T-helper 1 cell (primary cell): ENCODE measurements at places on chromosomes 7 and 10.
A peak's percentile ranks its signal among the peaks of the same experiment; 100 is the strongest.

DNA sequence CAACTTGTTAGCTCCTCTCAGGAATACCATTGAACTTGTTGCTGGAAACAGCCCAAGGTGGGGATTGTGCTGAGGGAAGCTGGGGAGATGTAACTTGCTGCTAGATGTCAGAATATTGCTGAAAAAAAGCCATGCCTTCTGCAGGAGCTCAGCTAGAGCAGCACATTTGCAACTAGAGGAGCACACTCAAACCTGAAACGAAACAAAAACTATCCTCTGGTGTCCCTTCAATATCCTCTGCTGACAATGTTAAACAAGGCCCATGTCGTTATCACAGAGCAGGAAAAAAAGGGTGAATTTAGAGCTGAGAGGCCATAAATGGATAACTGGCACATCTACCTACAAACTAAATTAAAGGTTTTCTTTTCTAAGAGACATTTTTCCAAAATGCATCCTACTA, 53.7 kb upstream of the MACC1 start:
- DNase-seq: no peak

DNA sequence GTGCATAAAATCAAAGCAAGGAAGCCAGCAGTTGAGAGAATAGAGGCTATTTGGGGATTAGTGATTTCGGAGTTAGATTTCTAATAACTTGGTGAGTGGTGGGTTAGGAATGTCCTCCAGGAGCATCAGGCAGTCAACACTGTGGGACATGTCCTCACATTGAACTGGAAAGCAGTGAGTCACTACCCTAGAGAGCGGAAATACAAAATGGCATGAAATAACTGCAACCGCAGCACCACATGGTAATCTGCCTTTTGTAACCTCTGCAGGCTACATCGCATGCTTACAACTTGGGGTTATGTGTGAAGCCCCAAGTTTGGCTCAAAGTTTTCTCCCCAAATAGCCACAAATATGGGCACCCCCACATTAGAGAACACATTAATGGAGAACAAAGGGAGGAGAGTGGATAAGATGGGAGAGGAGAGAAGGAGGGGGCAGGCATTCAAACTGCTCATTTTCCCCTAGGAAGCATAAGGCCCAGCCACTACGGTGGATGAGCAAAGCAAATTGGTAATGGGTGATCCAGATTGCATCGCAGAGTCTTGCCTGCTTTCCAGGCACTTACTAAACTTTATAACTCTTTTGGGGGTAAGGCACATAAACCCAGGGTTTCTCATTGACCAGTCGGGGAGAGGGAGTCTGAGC, 22.0 kb upstream of the SLF2 start:
- DNase-seq: no peak

DNA sequence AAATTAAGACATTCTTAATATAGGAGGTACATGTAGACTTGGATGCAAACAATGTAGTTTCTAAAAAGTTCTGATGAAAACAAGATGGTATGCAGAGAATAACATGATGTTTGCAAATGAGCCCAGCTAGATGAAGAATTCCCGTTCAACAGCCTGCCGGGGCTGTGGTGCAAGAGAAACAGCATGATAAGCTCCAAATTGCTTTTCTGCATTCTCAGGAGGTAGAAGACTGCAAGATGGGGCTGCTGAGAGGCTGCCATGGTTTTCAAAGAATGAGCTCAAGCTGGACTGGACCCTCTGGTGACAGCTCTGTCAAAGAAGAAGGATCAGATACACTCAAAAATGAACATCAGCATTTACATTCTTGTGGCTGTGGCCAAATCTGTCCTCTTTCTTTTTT, 73.4 kb upstream of the PALS2 start:
- no peak for DNase-seq

GRCh38 chr7:137846549-137846826, 286 bp downstream of the DGKI start:
- no peak for DNase-seq

GRCh38 chr10:122419876-122420623, 34.4 kb upstream of the ARMS2 start:
- no peak for DNase-seq

DNA sequence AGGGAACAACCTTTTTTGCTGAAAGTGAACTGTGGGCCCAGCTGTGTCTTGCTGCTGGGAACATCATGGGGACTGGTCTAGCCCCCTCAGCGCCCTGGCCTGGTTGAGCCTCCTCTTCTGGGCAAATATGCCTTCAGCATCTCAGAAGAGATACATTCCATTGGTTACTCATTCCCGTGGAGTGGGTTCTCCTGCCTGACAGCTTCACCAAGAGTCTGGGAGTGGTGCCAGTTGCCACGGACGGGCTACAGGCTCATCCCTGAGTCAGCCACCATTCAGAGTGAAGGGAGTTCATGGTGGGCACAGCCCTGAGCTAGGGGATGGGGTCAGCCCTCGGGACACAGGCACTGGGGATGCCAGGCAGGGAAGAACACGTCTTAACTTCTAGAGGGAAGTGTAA, 81.9 kb downstream of the RAMP3 start:
- DNase-seq: no peak

DNA sequence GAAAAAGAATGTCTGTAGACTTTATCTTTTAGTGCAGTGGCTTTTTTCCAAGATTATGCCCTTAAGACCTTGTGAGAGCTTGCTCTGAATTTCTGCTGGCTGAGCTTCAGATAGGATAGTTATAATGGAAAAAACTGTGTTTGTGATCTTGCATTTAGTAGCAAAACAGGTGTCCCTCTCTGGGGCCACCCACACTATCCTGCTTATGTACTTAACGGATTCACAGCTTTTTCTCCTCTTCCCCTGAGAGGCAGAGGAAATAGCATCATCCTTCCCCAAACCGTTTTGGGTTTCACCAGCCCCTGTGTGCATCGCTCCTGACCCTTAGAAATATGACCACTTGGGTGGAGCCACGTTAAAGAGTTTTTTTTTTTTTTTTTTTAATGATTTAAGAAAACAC, 101.2 kb downstream of the RAB18 start:
- no peak for DNase-seq

GRCh38 chr7:110929480-110930249, 161.3 kb upstream of the LRRN3 start:
- DNase-seq: no peak

DNA sequence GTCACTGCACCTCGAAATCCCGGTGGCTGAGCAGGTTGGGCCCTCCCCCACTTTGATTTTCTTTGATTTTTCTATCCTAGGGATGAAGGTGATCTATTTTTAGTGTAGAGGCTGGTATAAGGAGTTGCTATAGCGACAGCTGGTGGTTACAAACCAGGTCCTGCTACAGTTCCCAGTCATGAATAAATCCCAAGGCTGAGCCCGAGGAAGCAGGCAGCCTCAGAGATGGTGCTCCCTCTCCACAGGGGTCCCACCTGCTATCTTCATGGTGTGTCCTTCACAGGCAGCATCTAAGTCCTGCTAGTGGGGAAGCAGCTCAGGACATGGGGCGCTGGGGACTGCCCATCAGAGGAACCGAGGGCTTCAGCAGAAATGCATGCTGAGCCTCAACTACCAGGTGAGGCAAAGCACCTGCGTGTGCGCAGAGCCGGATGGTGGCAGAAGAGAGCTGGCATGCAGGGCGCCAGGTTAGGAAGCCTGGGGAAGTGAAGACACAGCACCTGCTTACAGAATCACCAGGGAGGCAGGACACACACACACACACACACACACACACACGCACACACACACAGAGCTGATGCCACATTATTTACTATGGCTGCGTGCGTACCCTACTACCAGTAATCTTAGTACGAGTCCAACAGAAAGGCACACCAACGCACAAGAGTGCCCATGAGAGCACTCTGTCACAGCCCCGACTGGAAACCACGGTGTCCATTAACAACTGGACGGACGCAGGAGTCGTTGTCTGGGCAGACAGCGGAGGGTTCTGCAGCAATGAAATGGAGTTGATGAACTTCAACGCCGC, 150.9 kb downstream of the PRKAG2 start:
- no peak for DNase-seq

DNA sequence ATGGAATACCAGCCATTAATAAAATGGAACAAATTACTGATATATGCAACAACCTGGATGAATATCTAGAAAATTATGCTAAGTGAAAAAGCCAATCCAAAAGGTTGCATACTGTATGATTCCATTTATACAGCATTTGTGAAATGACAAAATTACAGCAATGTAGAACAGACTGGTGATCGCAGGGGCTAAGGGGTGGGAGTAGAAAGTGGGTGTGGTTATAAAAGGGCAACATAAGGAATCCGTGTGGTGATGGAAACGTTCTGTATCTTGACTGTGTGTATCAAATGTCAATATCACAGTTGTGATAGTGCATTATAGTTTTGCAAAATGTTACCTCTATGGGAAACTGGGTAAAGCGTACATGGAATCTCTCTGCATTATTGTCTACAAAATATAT, 15.0 kb downstream of the CEP41 start:
- no peak for DNase-seq

GRCh38 chr7:105691680-105692564, 110.6 kb upstream of the EFCAB10 start:
- peak; percentile 59 for DNase-seq

DNA sequence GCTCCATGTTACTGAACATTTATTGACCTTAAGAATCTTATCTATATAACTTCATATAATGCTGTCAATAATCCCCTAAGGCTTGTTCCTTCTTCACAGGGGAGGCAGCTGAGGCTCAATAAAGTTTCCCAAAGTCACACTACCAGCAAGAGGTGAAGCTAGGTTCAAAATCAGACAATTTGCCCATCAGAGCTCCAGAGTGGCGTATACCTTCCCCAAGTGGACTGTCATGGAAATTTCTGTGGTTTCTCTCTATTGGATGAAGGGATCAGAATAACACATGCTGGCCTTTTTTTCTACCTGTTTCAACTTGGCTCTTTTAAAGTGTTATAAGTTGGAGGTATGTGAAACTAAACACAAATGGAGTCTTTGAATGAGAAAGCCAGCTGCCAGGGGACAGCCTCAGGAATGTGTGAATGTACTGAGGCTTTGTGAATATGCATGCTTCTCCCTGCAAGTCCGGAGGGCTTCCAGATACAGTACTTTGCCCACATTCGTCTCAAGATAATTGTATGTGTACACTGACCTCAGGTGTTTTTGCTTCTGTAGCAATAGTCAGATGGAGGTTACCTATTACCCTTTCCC, 656.3 kb upstream of the CELF2 start:
- DNase-seq: no peak

GRCh38 chr7:15403751-15404150, 158.1 kb downstream of the AGMO start:
- no peak for DNase-seq

- DNase-seq: no peak
Measured at GRCh38 chr10:131068311-131068710, 243.2 kb downstream of the TCERG1L start.

DNA sequence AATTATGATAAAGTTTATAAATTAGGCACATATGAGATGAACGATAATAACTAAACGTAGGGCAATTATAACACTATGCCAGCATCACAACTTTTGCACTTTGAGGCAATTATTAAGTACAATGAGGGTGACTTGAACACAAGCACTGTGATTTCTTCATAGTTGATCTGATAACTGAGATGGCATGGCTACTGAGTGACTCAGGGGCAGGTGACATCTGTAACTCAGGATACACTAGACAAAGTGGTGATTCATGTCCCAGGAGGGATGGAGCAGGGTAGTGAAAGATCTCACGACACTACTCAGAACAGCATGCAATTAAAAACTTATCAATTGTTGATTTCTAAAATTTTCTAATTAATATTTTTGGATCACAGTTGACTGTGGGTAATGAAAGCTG, 98.3 kb upstream of the ARHGAP21 start:
- DNase-seq: no peak

- DNase-seq: no peak
Measured at GRCh38 chr7:155568333-155568660, 21.9 kb upstream of the CNPY1 start.

DNA sequence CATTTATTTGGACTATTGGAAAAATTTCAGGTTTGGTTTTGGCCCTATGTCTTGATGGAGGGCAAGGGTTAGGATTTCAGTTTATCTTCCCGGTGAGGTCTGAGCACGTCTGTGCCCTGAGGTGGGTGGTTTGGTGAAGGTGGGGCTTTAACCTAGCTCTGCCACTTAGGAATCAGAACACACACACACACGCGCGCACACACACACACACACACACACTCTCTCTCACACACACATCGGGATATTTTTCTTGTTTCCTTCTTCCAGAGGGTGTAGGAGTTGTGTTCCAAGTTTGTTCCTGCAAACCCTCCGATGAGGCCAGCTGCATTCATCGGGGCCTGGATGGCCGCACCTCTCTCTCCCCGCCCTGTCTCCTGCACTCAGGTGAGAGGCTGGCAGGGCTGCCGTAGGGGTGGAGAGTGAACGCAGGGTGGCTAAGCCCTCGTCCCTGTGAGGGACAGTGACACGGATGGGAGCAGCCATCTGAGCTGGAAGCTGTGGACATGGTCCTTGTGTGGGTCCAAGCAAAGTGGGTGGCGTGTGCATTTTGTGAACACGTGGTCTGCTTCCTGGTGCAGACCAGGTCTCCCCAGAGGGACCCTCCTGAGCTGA, 34.2 kb downstream of the CHST12 start:
- DNase-seq: no peak

- DNase-seq: no peak
Measured at GRCh38 chr10:75042292-75042974, 69.0 kb upstream of the SAMD8 start.

GRCh38 chr10:84762754-84763394, 434.5 kb downstream of the CCSER2 start:
- DNase-seq: no peak

DNA sequence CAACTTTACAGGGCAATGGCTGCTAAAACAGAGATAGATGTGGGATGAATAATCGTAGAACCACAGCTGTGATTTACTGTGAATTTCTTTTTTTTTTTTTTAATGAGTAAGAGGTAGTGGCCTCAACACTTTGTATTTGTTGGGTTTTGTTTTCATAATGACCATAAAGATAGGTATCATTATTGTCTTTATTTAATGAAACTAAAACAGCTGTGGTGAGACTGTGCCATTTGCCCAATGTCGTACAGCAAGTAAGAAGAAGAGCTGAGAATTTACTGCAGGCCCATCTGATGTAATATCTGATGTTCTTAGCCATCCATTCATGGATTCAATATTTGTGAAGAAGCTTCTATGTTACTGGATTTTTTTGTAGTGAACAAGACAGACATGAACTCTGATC, 271.2 kb downstream of the IPMK start:
- DNase-seq: no peak

DNA sequence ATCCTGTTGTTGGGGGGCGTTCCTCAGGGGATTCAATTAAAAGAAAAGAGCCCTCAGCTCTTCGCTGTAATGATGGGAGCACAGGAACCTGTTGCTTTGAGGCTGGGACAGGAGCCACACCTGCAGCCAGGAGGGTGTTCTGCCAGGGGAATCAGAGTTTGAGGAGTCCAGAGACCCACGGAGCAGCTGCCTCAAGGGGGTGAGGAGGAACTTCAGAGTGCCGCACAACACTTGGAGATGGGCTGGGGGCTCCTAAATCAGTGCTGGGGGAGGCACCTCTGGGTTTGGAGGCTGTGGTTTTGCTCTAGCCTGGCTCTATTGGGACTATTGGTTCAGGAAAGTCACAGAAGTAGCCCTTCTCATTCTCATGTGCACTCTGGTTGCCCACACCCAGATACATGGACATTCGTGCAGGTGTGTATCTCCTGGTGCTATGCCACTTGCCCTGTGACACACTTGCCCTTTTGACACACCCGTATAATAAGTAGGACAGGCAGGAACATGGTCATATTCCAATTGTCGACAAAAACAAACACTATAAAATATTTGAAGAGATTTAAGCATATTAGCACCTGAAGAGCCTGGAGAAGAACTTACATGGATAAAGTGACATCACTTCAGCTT, 98.1 kb downstream of the PTPN20 start:
- no peak for DNase-seq

- DNase-seq: no peak
Measured at GRCh38 chr7:115097175-115097671, 175.3 kb downstream of the MDFIC start.

- no peak for DNase-seq
Measured at GRCh38 chr7:157874870-157875229, 538.0 kb downstream of the DNAJB6 start.
